ENCODE measurements at places on chromosomes 4 and X.
A peak's percentile ranks its signal among the peaks of the same experiment; 100 is the strongest.

GRCh38 chr4:83503974-83504373 is 19.1 kb upstream of the ABRAXAS1 start:
- no peak for DNase-seq

DNA sequence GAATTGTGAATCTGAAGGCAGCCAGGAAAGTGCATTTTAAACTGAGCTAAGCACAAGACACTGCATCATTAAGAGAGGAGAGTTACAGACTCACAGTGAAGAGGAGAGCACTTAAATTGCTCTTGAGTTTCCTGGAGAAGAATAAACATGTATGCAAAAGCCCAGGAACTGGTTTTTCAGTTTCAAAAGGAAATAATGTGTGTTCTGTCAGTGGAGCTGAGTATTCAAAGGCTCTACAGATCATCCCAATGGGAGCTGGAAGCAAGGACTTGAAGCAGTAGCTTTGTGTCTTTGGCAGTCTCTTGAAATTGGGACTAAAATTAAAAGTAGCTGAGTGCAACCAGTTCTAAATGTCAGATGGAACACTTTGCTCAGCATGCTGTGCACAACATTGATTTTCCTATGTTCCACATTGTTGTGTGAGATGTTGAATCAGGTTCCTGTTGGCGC is 147.5 kb upstream of the ANK2 start:
- DNase-seq, result no peak

- DNase-seq, result no peak
Measured at GRCh38 chr4:31538877-31539276, 818.7 kb downstream of the PCDH7 start.

GRCh38 chr4:3475041-3475712 is 12.1 kb downstream of the DOK7 start:
- no peak for DNase-seq

- DNase-seq, result no peak
Measured at GRCh38 chr4:108511618-108512017, 108.8 kb upstream of the RPL34 start.

- DNase-seq, result no peak
Measured at GRCh38 chr4:182975806-182976205, 58.6 kb upstream of the DCTD start.

GRCh38 chr4:19033816-19034733 is 1012.5 kb upstream of the LCORL start:
- DNase-seq, result no peak

- DNase-seq, result no peak
Measured at GRCh38 chr4:73019462-73020047, 50.0 kb downstream of the COX18 start.

GRCh38 chr4:140774956-140775355 is 18.8 kb upstream of the TBC1D9 start:
- no peak for DNase-seq

- no peak for DNase-seq
Measured at GRCh38 chr4:26613237-26613636, 29.4 kb downstream of the TBC1D19 start.

DNA sequence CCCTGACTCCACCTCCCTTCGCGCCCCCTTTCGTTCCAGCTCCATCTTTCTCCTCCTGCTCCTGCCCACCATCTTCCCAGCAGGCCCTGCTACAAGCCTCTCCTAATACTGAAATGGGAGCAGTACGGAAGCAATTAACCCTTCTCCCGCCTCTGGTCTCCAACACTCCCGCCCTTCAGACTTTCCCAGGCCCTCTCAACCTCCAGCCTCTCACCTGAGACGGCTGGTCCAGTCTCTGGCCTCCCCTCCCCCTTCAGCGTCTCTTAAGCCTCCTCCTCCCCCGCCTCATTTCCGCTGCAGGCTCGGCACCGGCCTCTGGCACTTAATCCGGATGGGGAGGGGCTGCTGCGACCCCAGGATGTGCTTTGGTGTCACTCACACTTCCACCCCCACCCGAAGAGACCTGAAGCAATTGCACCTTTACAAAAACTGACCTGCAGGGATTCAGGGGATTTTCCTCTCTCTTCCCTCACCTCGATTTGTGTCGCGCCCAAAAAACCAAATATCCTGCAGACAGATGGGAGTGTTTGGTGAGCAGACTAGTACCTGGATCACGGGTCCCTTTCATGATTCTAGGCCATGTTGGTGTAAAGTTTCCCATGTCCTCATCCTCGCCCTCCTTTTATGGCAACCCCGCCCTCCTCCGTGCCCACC is 657 bp downstream of the TCEAL8 start:
- peak; percentile 77 for DNase-seq

DNA sequence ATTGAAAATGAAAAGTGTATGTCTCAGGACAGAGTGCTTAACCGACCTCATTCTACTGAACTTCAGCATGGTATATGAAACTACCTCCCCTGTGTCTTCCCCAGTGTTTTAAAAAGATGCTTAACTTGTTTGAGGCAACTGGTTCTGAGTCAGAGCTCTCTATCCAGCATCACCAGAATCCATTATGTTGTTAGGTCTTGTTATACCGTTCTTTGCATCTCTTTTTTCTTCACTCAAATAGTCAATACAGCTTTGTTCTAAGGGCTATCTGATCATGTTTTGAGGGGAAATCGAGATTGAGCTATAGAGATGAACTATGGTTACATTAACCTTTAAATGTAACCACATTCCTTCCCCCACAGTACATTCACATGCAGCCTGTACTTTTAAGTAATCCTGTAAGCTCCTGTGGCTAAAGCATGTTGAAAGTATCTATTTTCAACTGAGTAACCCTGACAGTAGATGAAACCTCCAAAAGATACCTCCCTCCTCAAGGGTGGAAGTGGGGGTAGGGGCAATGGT is 514.4 kb downstream of the RPA4 start:
- no peak for DNase-seq

Data from NCI-H748 treated with DMSO at 0.1 percent for 48 hours (cell line).